ENCODE measurements at places on chromosomes 11 and 22. TPM values are rescaled to one million over a fixed set of nuclear protein-coding genes. Genes with fewer than 3 reads are reported as not detected.

HBD gene
- not detected for total RNA-seq

APOA1 gene
- not detected for total RNA-seq

POU2AF3 gene
- total RNA-seq, result 0.68 TPM

OR2AG1 gene
- not detected for total RNA-seq

BBOX1 gene
- total RNA-seq, result not detected

DNA sequence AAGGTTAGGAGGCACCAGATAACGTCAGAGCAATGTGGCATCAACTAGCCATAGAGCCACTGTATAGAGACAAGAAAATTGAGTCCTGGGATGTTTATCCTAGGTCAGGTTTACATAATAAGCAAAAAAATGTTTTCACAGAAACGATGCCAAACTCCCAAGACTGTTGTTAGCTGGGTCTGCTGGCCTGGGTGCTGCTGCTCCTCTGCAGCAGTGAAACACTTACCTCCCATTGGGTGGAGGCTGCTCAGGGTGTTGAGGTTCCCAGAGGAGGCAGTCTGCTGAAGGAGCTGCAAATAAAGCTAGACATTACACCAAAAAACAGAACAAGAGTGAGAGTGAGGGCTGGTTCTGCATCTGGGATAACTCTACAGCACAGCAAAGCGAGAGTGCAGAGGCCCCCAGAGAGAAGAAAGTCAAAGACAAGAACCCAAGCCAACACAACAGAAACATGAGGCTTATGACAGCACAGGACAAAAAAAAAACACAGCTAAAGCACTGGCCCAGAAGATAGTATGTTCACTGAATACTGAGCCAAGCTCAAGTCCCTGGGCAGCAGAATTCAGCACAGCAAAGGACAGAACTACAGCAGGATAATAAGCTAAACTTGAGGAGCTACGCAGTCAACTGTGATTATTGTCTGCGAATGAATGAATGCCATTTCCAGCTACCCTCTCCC is 29.9 kb upstream of the RAPSN start:
- DNase-seq, result no peak
- H3K27me3 ChIP-seq, result no peaks in the 10 kb centered on the region

- H3K4me3 ChIP-seq, result no peak overlapping the region
- no peaks in the 10 kb centered on the region for H3K36me3 ChIP-seq
- DNase-seq, result no peak
- no peaks in the 10 kb centered on the region for H3K27me3 ChIP-seq
These were observed 749.2 kb downstream of the NTM start for GRCh38 chr11:132119573-132119972.

- no peak for DNase-seq
- no peaks in the 10 kb centered on the region for H3K36me3 ChIP-seq
- H3K4me1 ChIP-seq, result no peaks in the 10 kb centered on the region
- H3K4me3 ChIP-seq, result no peak overlapping the region
- peak overlapping the region; percentile 73 for H3K27ac ChIP-seq
These were observed 90.8 kb upstream of the APOA1 start for GRCh38 chr11:116928102-116928777.

- peak overlapping the region; percentile 99 for H3K27ac ChIP-seq
- H3K36me3 ChIP-seq, result no peaks in the 10 kb centered on the region
- H3K4me3 ChIP-seq, result peak overlapping the region; percentile 85
These were observed 1.1 kb upstream of the VPS37C start for GRCh38 chr11:61162092-61162941.

GRCh38 chr22:32897400-32897799 is 95.9 kb downstream of the TIMP3 start:
- no peaks in the 10 kb centered on the region for H3K27me3 ChIP-seq
- H3K4me3 ChIP-seq, result no peak overlapping the region
- H3K27ac ChIP-seq, result no peak overlapping the region
- H3K4me1 ChIP-seq, result no peaks in the 10 kb centered on the region

DNA sequence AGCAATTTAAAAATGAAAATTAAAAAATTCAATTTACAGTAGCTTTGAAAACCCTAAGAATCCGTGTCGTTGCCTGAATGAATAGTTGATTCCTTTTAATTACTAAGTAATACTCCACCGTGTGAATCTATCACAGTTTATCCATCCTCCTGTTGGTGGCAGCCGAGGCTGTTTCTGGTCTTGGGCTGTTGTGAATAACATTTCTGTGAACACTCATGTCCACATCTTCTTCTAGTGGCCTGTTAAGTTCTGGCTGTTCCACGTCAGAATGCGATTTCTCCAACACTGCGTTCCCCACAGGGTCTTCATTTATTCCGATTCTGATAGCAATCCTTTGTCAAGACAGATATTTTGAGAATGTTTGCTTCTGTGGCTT is 223.0 kb downstream of the TBC1D22A start:
- H3K27me3 ChIP-seq, result no peaks in the 10 kb centered on the region
- no peak overlapping the region for H3K4me3 ChIP-seq
- DNase-seq, result no peak

DNA sequence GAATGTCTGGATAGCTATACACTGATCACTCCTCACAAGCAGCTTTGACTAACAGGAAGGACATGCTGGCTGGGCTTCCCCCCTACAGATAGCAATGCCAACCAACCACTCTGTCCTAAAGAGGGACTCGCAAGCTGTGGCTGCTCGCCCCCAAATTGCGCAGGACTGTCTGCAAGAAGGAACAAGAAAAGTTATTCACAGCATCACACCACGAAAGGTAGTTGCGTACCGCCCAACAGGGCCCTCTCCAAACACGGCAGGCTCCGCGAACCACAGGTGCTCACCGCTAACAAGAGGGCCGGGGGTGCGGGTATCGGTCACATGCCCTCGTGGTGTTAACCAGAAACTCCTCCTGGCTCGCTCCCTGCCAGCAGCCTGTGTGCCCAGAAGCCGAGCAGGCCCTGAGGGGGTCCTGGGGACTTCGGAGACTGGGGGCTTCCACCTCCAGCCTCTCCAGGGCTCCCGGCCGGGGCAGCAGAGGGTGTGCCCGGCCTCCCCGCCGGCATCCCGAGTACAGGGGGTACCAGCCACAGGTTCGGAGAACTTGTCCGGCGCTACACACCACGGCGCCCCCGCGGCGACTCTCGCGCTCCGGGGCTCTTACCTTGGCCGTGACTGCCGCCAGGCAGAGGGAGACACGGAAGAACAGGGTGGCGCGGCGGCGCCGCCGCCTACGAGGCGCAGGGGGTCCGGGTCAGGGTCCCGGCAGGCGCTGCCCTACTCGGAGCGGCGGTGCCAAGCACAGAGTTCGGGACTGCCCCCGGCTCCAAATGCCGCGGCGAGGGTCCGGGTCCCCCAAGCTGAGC is 682 bp downstream of the LARGE1 start:
- H3K27ac ChIP-seq, result peak overlapping the region; percentile 84
- H3K4me3 ChIP-seq, result peak overlapping the region; percentile 99
- peaks cover 40% of the 10 kb centered on the region for H3K4me1 ChIP-seq
- peak; percentile 79 for DNase-seq

DNA sequence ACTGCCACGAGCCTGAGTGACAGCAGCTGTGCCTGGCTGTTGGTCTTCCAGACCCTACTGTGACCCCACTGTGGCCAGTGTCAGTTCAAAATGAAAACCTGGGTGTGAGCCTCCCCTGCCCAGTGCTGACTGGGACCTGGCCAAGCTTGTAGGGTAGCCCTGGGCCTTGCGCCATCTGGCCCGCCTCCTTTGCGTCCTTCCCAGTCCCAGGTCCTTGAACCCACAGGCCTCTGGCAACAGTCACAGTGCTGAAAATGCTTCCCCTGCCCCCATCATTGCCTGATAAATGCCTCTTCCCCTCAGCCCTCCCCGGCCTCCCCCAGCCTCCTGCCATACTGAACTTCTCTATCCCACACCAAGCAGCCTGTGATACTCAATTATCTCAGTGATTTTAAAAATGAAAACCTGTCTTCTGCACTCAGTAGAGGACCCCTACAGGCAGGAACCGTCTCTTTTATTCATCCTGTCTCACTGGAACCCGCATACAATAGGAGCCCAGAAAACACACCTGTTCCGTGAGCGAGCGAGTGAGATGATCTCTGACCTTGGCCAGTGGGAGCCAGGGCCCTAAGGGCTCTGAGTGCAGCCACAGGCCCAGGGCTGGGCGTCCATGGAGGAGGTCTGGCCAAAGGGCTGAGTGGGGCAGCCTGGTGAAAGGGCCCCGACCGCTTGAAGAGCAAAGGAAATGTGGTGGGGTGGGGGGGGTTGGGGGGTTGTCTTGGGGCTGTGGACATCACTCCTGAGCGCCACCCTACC is 49.7 kb upstream of the TTLL12 start:
- DNase-seq, result no peak
- H3K27me3 ChIP-seq, result peaks cover 3% of the 10 kb centered on the region

- no peak overlapping the region for H3K27ac ChIP-seq
- no peaks in the 10 kb centered on the region for H3K27me3 ChIP-seq
- no peak for DNase-seq
- H3K4me1 ChIP-seq, result peaks cover 24% of the 10 kb centered on the region
- H3K4me3 ChIP-seq, result no peak overlapping the region
These were observed 43.2 kb downstream of the PANX1 start for GRCh38 chr11:94171693-94172440.

GRCh38 chr22:46047226-46047625 is 70.3 kb upstream of the WNT7B start:
- H3K27me3 ChIP-seq, result no peaks in the 10 kb centered on the region
- H3K4me1 ChIP-seq, result peaks cover 82% of the 10 kb centered on the region
- peak; percentile 58 for DNase-seq
- no peak overlapping the region for H3K4me3 ChIP-seq
- H3K27ac ChIP-seq, result peak overlapping the region; percentile 94
- H3K36me3 ChIP-seq, result no peaks in the 10 kb centered on the region

DNA sequence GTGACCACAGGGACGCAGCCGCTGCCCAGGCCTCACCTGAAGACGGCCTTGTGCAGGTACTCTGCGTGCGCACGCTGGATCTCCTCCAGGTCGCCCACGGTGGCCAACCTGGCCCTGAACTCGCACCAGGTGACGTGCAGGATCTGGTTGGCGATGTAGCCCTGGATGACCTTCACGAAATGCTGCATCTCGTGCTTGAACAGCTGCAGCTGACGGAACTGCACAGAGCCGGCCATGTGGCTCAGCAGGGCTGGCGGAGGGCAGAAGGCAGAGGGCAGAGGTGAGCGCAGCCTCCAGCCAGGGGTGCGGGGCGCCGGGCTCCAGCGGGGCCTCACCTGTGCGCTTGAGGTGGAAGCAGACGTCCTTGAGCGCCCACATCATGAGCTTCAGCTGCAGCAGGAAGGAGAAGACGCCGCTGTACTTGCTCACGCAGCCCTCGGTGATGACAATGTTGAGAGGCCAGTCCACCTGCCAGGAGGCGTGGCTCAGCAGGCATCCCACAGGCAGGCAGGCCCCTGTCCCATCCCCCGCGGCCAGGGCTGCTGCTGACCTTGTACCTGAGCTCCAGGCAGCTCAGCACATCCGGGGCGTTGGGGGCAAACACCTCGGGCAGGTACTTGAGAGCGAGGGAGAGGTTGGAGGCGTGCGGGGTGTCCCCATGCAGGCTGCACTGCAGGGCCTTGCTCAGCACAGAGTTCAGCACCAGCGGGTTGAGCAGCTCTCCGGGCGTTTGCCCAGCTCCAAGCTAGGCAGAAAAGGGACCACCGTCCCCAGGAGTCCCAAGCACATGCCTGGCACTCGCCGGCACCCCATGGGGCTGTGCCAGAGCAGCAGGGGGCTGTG is 17.6 kb downstream of the SELENOO start:
- DNase-seq, result peak; percentile 66
- H3K27ac ChIP-seq, result no peak overlapping the region
- H3K27me3 ChIP-seq, result no peaks in the 10 kb centered on the region
- peaks cover 14% of the 10 kb centered on the region for H3K4me1 ChIP-seq
- H3K4me3 ChIP-seq, result no peak overlapping the region

GRCh38 chr11:8086001-8086479 is 5.0 kb downstream of the TUB start:
- H3K4me3 ChIP-seq, result no peak overlapping the region
- no peak overlapping the region for H3K27ac ChIP-seq
- no peaks in the 10 kb centered on the region for H3K27me3 ChIP-seq
- peaks cover 25% of the 10 kb centered on the region for H3K4me1 ChIP-seq
- no peak for DNase-seq

DNA sequence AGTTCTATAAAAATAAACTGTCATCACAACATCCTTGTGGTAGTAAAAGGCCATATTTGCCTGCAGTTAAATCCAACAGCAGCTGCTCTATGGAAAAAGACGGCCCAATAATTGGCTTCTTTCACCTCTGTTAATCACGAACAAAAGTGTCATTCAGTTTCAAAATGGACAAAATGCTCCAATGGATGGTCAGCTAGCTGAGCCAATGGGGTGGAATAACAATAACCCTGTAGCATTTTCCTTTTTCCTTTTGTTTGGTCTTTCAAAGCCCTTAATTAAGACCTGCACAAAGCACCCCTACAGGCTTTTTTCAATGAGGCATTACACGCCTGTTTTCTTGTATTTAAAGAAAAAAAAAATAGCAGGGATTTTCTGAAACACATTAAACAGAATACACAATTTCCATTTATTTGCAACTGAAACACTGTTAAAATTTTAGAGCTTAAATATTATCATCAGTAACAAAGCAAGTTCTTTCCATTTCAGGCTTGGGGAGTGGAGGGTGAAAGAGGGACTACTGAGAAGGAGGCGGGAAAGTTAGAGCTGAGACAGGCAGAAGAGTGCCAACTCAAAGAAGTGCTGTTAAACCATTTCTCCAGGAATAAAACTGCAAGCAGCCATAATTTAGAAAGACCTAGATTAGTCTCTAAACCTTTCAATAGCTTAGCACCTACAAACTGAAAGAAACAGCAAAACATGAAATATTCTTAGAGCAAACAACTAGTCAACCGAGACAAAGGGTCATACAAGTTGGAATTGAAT is 28.7 kb downstream of the LGR4 start:
- no peak overlapping the region for H3K27ac ChIP-seq
- no peak for DNase-seq
- no peak overlapping the region for H3K4me3 ChIP-seq

DNA sequence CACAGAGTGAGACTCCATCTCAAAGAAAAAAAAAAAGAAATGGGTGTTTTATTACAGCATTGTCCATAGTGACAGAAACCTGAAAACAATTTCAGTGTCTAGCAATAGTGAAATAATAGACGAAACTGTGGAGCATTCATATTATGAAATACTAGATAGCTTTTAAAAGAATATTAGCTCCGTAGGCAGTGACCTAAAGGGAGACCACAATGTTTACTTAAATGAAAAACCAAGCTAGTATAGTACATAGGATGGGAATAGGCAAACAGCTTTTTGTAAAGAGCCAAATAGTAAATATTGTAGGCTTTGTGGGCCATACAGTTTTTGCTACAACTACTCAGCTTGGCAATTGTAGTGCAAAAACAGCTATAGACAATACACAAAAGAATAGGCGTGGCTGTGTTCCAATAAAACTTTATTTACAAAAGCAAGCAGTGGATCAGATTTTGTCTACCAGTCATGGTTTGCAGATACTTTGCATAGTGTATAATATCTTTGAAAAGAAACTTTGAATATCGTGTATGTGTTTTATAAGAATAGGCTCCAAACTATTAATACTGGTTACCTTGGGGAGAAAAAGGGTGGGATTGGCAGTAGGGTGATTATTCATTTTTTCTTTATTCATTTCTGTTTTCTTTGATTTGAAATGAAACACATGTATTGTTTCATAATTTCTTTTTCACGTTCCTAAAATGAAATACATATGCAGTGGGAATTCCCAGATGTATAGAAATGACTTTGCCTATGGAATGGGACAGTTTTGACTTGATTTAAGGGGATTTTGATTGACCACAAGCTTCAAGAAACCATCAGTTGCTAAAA is 50.7 kb downstream of the PRR5L start:
- H3K36me3 ChIP-seq, result no peaks in the 10 kb centered on the region
- H3K27ac ChIP-seq, result no peak overlapping the region
- H3K4me1 ChIP-seq, result no peaks in the 10 kb centered on the region
- H3K4me3 ChIP-seq, result no peak overlapping the region
- no peak for DNase-seq
- H3K27me3 ChIP-seq, result no peaks in the 10 kb centered on the region

GRCh38 chr11:8789864-8790263 is 107.3 kb downstream of the RPL27A start:
- DNase-seq, result no peak
- no peak overlapping the region for H3K4me3 ChIP-seq
- no peaks in the 10 kb centered on the region for H3K27me3 ChIP-seq
